ENCODE measurements at places on chromosomes 16 and 17.

DNA sequence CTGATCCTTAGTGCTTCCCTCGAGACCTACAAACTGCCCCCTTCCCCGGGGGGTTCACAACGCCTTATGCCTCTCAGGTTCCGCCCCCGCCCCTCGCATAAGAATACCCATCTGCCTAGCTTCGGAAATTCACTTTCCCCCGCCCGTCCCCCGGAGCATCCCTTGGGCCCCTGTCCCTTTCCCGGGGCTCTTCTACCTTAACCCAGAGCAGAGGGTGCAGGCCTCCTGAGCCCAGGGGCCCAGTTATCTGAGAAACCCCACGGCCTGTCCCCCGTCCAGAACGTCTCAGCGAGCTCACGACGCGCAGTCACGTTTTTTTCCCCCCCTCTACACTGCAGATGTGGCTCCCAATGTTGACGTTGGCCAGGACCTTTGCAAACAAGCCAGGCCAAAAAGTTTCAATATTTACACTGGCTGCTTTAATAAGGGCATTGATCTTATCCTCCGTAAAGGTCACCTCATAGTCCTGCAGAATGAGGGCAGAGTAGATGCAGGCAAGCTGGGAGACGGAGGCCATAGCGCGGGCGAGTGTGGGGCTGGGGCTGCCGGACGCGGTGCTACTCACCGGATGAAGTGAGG lies 1.4 kb upstream of the NBR1 start:
- DNase-seq, result peak; percentile 38

DNA sequence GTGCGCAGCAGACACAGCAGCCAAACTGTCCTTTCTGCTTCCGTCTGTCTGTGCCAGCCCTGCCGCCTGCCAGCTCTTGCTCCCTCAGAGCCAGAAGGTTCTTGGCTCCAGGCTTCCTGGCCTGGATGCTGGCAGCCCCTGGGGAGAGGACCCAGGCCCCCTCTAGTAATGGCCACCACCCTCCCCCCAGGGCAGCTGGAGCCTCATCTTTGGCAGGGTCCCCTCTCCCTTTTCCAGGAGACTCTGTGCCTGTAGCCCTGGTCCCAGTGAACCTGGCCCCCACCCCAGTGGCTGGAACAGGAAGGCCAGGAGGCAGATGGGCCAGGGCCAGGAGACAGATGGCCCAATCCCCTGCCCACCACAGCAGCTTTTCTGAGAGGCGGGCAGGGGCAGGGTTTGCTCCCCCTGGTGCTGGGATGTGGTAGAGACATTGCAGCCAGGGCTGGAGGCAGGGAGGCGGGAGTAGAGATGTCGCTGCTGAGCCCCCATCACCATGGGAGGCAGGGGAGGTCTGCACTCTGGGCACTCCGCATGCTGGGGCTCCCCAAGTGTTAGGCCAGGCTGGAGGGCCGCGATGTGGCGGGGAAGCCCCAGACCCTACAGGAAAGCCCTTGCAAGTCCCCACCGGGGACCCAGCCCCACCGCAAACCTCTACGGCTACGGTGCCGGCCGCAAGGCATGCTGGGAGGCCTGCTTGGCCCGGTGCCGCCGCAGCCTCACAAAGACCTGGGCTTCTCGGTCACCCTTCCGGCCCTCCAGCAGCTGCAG lies 16.7 kb downstream of the UNC13D start:
- DNase-seq, result no peak

GRCh38 chr16:88561485-88562359 lies 8.5 kb upstream of the ZC3H18 start:
- no peak for DNase-seq

DNA sequence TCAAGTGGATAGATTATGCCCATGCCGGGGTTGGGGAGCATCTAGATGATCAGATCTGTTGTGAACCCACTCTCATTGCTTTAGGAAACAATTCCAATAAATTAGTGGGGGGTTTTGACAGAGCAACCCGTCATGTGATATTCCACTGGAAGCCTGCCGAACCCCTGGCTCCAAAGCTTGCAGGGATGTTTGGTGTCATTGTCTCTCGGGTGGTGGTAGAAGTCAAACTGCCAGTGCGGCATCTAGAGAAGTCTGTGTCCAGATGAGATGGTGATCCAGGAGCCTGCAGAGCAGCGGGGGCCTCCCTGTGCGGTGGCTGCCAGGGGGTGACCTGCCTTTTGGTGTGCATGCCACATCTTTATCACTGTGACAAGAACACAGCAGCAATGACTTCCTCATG lies 91.7 kb downstream of the SHISA6 start:
- no peak for DNase-seq

- no peak for DNase-seq
Measured at GRCh38 chr16:72835086-72835485, 212.8 kb downstream of the ZFHX3 start.

DNA sequence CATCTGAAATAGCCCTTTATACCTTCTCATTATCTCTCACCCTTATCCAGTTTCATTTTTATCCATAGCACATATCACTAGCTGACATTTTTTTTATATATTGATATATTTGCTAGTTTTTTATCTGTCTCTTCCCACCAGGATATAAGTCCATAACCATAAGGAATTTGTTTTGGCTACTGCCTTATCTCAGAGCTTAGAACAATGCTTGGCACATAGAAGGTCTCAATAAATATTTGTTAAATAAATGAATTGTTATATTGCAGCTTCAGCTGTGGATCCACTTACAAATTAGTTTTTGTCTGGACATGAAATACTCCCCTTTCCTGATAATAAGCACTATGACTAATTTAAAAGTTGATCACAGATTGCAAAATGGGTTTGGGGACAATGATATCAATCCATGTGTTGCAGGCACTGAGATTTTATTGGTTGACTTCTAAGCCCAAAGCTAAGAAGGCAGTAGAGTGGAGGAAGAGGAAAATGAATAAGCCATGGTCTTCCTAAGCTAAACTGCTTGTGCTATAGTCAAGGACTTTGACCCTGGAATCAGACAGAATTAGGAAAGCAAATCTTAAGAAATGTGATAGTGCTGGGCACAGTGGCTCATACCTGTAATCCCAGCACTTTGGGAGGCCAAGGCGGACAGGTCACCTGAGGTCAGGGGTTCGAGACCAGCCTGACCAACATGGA lies 31.9 kb upstream of the YPEL2 start:
- DNase-seq, result no peak

DNA sequence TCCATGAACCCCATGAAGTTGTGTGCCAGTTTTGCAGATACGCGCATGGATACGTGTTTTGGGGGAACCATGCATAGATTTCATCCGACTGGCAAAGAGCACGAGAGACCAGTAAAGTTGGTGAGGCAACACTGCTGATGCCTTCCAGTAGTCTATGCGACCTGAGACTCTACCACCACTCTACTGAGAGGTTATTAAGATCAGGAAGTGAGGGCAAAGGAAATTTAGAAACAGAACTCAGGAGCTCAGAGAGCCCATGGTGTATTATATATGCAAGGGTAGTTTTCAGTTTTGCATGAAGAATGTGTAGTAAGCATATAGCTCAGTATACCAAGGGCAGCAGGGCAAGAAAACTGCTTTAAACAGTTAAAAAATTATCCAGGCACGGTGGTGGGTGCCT lies 4.2 kb downstream of the SLX4 start:
- no peak for DNase-seq

GRCh38 chr17:17892009-17892408 lies 55.2 kb upstream of the SREBF1 start:
- DNase-seq, result no peak

DNA sequence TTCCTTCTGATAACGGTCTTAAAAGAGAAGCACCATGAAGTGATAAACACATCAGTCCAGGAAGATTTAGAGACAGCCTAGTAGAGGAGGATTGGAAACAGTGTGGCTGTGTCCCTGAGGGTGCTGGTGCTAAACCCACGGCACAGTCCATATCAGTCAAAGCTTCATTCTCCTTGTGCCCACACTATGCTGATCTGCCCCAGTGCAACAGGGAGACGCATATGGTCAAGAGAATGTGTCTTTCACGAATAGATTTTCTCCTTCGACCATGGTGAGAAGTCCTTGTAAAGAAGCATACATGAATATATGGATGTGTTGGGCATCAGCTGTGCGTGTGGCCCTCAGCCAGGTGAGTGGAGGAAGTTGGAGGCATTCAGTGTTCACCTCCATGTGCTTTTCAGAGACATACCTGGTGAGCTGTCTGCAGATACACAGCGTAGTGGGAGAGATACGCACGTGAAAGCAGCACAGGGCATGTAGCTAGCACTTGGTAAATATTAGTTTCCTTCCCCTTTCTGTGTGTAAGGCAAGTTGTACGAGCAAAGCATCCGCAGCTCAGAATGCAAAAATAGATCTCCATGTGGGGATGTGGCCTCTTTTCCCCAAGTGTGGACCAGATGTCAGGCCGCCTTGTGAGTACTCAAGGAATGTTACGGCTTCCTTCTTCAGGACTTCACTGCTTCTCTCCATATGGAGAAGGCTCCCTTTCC lies 29.4 kb downstream of the HLF start:
- DNase-seq, result no peak

- no peak for DNase-seq
Measured at GRCh38 chr16:30472328-30472942, at the start of gene ITGAL. TSS of gene ITGAL (plus strand) at chr16:30472742. CDS start at chr16:30472838, 96 bp downstream.

GRCh38 chr17:59688008-59688407 lies 19.2 kb downstream of the PTRH2 start:
- no peak for DNase-seq

- DNase-seq, result no peak
Measured at GRCh38 chr16:72029567-72030271, 21.2 kb downstream of the DHODH start.

DNA sequence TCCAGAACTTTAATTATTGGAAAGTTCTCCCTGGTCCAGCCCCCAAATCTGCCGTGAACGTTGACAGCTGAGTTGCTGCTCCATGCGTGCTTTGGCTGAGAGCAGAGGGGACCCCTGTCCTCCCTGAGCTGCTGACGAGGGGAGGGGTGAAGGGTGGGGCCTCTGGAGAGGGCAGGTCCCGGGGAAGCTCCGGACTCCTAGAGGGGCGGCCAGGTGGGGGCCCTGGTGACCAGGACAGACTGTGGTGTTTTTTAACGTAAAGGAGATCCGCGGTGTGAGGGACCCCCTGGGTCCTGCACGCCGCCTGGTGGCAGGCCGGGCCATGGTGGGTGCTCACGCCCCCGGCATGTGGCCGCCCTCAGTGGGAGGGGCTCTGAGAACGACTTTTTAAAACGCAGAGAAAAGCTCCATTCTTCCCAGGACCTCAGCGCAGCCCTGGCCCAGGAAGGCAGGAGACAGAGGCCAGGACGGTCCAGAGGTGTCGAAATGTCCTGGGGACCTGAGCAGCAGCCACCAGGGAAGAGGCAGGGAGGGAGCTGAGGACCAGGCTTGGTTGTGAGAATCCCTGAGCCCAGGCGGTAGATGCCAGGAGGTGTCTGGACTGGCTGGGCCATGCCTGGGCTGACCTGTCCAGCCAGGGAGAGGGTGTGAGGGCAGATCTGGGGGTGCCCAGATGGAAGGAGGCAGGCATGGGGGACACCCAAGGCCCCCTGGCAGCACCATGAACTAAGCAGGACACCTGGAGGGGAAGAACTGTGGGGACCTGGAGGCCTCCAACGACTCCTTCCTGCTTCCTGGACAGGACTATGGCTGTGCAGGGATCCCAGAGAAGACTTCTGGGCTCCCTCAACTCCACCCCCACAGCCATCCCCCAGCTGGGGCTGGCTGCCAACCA lies at the start of gene MC1R:
Gene MC1R, plus strand, starts transcription at position 410 of the 895 bp plus-strand sequence. Its CDS starts 397 bp downstream, at position 807.
- no peak for DNase-seq

DNA sequence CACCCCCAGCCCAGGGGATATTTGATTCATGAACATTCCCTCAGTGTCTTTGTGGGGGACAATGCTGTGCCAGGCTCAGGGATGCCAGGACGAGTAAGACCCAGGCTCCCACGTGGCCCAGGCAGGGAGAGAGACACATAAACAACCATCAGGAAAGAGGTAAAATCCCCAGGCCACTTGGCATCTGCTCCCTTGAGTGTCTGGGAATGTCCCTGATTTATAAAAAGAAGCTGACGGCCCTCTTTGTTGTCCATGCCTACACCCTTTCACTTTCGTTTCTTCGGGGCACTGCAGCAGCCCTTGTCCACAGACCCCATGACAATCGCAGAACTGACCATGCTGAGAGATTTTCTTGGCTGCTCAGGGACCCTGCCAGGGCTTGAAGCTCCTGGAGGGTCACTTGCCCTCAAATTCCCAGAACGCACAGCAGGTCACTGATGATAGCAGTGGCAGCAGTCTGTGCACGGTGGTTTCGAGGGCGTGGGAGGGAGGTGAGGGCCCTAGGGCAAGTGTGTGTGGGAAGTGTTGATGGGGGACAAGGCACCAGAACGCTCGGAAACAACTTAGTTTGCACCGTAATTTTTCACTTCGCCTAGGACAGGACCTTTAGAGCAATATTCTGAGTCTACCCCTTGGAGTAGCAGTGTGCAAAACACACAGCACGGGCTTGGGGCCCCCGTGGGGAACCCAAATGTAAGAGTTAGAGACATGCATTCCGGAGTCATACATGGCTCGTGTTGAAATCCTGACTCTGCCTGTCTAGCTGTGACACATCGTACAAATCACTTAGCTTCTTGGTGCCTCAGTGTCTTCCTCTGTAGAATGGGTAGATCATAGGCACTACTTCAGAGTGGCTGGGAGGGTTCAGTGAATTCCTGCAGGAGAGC lies 4.7 kb downstream of the NOD2 start:
- DNase-seq, result peak; percentile 53

DNA sequence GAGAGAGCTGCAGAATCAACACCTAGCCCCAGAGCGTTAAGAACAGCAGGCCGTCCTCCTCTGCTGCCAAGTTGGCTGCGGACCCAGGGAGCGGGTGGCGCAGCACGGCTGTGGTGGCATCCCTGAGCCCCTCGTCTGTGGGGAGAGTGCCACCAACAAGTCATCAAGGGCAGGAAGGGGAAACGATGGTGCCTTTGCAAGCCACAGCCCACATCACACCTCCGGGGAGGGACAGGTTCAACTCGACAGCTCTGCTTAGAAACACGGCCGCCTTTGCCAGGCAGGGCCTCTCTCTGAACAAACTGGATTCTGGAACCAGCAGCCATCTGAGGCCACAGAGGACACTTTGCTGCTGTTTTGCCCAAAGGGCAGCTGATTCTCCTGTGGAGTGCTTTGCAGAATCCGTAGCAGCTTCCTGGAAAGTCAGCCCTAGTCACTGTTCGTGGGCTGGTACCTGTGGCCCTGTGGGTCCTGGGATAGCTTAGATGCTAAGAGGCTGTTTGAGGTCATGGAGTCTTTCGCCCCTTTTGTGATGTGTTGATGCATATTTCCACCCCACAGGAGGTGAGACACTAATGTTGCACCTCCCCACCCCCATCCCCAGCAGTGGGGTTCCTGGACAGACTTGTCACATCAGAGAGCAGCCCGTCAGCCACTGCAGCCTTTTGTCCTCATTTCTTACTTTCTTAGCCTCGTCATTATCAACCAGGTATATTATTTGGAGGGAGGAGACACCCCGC lies 270.6 kb downstream of the CPPED1 start:
- no peak for DNase-seq

- DNase-seq, result no peak
Measured at GRCh38 chr17:78716292-78716691, 65.8 kb downstream of the CYTH1 start.

- DNase-seq, result no peak
Measured at GRCh38 chr17:69218986-69219385, 9.6 kb downstream of the ABCA10 start.

GRCh38 chr17:73360961-73361761 lies 49.4 kb upstream of the CDC42EP4 start:
- DNase-seq, result no peak

GRCh38 chr16:82044585-82044911 lies 9.5 kb downstream of the HSD17B2 start:
- no peak for DNase-seq

Data from large intestine (tissue), 12 donors.